CD8-positive, alpha-beta T cell (primary cell): ENCODE measurements at places on chromosomes 6 and 20.
A peak's percentile ranks its signal among the peaks of the same experiment; 100 is the strongest.

- DNase-seq = no peak
Observed at GRCh38 chr6:26269531-26270485, 95.2 kb upstream of the BTN3A2 start.

DNA sequence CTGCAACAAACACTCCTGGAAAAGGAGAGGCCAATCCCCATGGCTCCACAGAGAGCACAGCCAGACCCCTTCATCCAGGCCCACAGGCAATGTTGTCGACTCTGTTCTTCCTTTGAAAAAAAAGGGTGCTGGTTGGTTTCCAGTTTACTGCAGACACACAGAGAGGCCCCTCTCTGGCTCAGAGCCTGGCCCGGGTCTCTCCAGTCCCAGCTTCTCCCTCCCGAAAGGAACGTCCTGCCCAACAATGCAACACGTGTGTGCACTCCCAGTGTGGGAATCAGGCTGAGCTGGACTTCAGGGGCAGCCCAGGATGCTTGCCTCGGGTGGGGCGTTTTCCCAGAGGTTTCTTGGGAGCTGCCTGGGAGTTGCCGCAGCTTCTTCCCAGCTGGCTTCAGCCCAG is 4.5 kb upstream of the NKAIN4 start:
- DNase-seq = no peak

DNA sequence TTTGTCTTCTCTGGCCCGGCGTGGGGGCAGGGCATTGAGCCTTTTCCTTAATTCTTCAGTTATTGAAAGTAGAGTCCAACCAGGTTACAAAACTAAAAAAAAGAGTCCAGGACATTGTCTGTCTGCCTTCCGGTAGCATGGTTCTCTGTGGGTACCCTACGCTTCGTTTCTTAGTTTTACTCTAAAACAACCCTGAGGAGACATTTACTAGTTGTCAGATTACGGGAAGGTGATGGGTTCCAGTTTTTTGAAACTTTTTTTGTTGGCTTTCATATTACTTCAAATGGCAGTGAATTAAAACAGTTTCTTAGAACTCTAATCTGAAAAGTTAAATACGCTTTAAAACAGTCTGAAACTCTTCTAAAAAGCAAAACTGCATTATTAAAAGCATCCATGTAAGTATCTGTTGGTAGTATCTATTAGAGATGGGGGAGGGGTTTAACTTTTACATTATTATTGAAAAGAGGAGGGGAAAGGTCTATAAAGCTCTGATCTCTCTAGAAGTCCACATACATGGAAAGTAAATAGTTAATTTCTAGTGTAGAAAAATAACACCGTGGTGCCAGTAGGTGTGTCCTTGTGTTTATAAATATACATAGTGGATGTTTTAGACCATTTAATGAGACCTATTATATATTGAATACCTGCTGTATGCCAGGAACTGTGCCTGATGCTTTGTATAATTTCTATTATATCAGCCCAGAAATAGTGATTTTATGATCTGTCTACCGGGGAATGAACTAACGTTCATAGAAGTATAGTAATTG is 2.2 kb downstream of the BICRAL start:
- peak; percentile 50 for DNase-seq

DNA sequence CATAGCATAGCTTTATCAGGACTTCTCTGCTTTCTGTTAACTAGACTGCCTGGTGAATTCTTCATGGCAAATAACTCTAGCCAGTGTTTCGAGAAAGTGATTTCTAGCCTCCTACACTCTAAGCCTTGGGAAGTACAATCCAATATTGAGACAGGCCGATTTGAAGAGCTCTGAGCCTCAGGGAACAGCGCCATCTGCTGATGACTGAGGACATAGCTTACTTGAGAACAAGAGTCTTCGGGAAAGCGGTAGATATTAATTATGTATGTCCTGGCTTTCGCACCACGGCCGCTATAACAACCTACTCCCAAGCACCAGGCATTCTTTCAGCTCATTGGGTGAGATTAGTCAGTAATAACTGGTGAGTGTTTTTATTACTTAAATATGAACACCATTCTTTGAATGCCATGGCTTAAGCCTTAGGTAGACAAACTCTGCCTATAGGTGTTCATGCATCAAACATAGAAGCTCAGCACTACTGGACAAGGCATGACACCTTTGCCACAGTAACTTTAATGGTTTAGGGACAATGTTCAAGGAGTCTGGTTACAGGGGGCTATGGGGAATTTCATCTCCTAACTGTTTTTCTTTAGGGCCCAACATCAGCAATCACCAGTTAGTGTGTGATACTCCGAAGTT is 518.6 kb downstream of the BMP2 start:
- no peak for DNase-seq

DNA sequence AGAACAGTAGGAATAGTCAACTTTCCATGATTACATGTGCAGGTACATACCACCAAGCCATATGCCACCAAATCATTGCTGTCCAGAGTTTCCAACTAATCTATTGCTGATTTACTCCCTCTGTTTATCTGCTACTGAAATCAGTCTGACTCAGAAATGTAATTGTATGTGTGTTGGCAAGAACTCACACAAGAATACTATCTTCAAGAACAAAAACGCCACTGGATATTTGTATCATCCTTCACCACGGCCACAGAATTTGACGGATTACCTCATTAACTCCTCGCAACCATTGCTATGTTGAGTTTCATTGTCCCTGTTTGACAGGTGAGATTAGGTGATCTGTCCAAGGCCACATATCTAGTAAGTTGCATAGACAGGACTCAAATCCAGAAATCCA is 159.2 kb downstream of the GMPR start:
- DNase-seq = no peak

GRCh38 chr20:9889270-9889981 is 50.5 kb upstream of the PAK5 start:
- DNase-seq = no peak

DNA sequence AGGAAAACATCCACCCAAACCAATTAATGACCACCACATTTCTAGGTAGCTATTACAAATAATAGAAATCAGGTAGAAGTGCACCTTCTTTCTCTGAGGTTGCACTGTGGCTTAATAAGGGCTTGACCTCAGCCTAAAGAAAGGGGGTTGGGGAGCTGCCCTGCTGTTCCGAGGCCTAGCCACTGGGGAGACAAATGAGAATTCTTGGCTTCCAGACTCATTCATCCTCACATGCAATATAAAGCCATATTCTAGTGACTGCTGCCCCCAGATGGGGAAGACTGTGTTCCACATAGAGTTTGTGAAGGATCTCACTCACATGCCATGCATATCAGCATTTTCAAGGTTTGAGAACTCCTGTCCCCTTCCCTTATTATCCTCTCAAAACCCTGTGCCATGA is 22.9 kb downstream of the SAYSD1 start:
- no peak for DNase-seq

DNA sequence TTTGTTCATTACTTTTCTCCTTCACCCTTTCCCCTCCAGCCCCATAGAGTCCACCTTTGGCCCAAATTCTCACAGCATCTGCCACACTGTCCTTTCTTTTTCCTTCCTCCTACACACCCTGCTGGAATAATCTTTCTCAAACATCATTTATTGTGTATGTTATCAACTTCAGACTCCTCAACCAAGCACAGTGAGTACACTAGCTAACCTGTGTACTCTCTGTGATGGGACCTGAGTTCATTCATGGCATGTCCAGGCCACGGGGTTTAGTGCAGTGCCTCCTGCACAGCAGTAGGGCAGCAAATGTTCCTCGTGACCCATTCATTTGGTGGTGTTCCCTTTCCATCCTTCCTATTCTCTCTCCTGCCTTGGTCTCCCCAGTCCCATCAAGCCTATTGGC is 7.1 kb upstream of the ARMC12 start:
- no peak for DNase-seq

- no peak for DNase-seq
Observed at GRCh38 chr6:25942561-25943147, 12.2 kb upstream of the SLC17A2 start.

- peak; percentile 11 for DNase-seq
Observed at GRCh38 chr6:24522228-24523176, 27.7 kb downstream of the ALDH5A1 start.

DNA sequence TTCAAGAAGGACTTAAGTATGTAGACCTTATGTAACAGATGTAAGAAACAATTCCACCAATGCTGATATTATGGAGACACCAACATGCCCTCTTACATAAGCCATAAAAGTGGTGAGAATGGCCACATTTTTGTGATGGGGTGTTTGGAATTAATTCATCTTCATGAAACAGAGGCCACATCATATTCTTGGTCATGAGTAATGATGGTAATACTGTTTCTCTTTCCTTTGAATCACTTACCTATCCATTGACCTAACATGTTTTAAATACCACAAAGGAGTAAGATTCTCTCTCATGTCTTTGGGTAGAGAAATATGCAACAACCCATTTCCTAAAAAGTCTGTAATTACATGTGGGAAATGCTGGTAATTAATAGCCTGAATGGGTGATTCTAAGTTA is 545.4 kb upstream of the FLRT3 start:
- no peak for DNase-seq

GRCh38 chr6:29142309-29142708 is 28.4 kb upstream of the OR2J2 start:
- no peak for DNase-seq

DNA sequence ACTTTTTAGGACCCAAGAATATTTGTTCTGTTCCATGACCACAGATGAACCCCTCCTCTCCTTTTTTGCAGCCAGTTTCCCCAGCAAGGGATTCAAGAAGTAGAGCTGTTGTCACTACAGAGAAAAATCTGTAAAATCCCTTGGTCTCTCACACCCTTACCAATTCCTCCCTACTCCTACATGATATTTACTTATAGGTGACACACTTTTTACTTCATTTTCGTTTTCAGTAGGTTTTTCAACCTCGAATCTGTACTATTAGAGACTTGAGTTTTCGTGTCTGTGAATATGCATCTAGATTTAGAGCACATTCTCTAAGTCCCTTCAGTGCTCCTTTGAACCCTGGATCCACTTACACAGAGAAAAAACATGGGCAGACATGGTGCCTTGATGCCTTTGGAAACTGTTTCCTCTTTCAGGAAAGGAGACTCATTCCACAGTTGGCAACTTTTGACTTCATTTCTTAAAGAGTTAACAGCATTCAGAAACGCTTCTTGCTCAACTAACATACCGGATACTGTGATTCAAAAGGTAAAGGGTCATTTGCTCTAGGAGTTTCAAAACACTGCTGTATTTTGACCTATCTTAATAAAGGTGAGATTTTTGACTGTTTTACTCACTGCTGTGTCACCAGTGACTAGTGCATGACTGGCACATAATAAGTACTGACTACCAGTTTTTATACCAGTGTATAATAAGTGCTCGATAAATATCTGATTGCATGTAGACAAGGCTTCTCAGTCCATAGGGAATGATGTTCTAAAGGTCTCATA is 50.6 kb downstream of the LAMA4 start:
- DNase-seq = no peak

- no peak for DNase-seq
Observed at GRCh38 chr6:37700620-37700973, 2.9 kb upstream of the MDGA1 start.

GRCh38 chr6:10315658-10316372 is 99.1 kb downstream of the TFAP2A start:
- DNase-seq = no peak

GRCh38 chr6:169853196-169854082 is 102.0 kb downstream of the ERMARD start:
- no peak for DNase-seq

- no peak for DNase-seq
Observed at GRCh38 chr6:160167604-160168399, 46.2 kb downstream of the SLC22A1 start.

GRCh38 chr20:33465481-33466302 is 22.1 kb upstream of the SNTA1 start:
- DNase-seq = no peak

DNA sequence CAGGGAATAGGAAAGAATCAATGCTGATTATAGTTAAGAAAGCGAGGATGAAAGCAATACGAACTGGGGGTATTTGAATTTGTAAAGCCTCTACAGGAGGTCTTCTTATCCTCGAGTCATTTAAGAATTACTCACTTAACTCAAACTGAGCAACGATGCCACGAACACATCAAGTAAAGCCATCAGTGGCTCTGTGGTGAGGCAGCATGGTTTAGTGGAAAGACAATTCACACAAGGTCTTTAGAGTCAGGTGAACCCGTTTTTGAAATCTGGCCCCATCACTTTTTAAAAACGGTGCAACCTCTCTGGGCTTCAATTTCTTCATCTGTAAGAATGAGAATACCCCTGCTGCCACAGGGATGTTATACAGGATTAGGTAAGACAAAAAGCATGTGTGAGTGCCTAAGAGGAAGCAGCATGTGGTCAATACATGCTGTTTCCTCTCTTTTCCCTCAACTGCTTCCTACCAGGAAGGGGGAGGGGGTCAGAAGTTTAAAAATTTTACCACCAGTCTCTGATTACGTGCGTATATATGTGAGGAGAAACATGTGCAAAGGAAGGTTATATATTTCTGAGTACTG is 162.0 kb downstream of the BTBD9 start:
- no peak for DNase-seq

DNA sequence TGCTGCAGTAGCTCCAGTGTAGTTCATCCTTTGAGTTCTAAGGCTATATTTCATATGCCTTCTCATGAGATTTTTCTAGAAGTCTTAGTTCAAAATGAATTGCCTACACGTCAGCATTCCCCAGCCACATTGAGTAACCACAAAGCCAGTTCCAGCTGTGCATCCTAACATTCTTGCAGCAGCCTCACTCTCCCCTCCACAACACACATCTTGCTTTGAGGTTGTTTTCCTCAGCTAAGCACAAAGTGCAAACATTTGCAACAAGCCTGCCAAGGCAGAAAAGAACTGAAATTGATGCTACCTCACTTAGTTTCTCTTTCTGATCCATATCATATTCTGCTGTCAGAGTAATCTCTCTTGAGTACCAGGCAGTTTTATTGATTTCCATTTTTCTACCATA is 160.7 kb upstream of the KCNQ5 start:
- DNase-seq = no peak

- no peak for DNase-seq
Observed at GRCh38 chr20:14203657-14204056, 133.8 kb downstream of the FLRT3 start.

DNA sequence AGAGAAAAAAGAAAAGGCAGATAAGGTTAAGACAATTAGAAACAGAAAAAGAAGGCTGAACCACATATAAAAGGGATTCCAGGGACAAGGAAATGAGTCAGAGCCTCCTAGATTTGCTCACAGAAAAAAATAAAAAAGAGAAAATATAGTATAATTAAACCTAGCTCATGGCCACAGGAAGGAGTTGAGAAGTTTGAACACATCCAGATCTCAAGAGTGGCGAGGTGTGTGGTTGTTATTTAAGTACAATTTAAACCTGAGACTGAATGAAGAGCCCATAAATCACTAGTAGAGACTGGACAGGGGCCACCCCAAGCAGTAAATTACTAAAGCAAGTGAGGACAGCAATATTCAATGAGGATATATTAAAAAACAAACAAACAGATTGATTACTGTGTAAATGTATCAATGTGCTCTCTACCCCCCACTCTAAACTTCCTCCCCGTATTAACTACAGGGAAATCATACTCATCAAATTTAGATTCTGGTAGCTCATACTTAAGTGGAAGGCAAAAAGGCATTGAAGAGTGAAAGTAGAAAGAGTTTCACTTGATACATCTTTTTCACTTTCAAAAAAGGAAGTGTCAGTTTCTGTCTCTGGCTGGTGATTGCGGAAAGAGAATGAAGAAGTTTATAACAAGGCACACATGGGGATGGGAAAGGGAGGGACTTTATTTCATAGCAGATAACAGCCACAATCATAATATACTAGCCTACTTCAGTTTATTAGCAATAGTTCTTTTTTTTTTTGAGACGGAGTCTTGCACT is 49.3 kb upstream of the SCAF8 start:
- no peak for DNase-seq

- DNase-seq = no peak
Observed at GRCh38 chr20:11375966-11376365, 541.7 kb upstream of the BTBD3 start.
